ENCODE measurements at places on chromosomes 2 and 18. TPM values are rescaled to one million over a fixed set of nuclear protein-coding genes. Genes with fewer than 3 reads are reported as not detected.

Gene ALPG
- total RNA-seq: not detected

Gene REG3A
- not detected for total RNA-seq

Gene HNRNPLL
- 34.3 TPM for total RNA-seq

Gene FHOD3
- total RNA-seq: 7.0 TPM

Gene PARD3B
- 19.1 TPM for total RNA-seq

Gene TUBB8B
- total RNA-seq: not detected

Gene MAP3K19
- total RNA-seq: not detected

Gene CYP27A1
- total RNA-seq: 25.6 TPM

Gene IL18RAP
- total RNA-seq: not detected

Gene EFEMP1
- 4,421 TPM for total RNA-seq

Gene RFX8
- total RNA-seq: 2.8 TPM

Gene GRHL1
- 0.08 TPM for total RNA-seq

Gene OSR1
- total RNA-seq: 56.5 TPM

Gene ARL4C
- 147 TPM for total RNA-seq

Gene ACTR3
- 265 TPM for total RNA-seq

Gene TXNDC2
- not detected for total RNA-seq

Gene RPRD1A
- 17.7 TPM for total RNA-seq

Gene RMND5A
- total RNA-seq: 14.7 TPM

Gene FEV
- total RNA-seq: not detected

Gene LIMS4
- 1.4 TPM for total RNA-seq

Gene HEATR5B
- 15.0 TPM for total RNA-seq

Gene LRRTM1
- not detected for total RNA-seq

Gene MC4R
- not detected for total RNA-seq

Gene KIF5C
- total RNA-seq: 0.08 TPM

Gene EIF5B
- total RNA-seq: 23.9 TPM

Gene ITGB1BP1
- 39.1 TPM for total RNA-seq

Gene BOLL
- total RNA-seq: not detected

Gene TTLL4
- total RNA-seq: 5.6 TPM

Gene CYTIP
- total RNA-seq: 0.23 TPM

Gene KDSR
- 17.8 TPM for total RNA-seq

Gene AQP4
- total RNA-seq: not detected

Gene CCDC148
- total RNA-seq: 0.35 TPM

Gene AMER3
- total RNA-seq: not detected

Gene ID2
- total RNA-seq: 138 TPM

Measured in smooth muscle cell of the coronary artery (primary cell).